ENCODE measurements at places on chromosomes 16 and 17. TPM values are rescaled to one million over a fixed set of nuclear protein-coding genes. Genes with fewer than 3 reads are reported as not detected.
A peak's percentile ranks its signal among the peaks of the same experiment; 100 is the strongest.

GJD3 gene
- not detected for total RNA-seq

DNA sequence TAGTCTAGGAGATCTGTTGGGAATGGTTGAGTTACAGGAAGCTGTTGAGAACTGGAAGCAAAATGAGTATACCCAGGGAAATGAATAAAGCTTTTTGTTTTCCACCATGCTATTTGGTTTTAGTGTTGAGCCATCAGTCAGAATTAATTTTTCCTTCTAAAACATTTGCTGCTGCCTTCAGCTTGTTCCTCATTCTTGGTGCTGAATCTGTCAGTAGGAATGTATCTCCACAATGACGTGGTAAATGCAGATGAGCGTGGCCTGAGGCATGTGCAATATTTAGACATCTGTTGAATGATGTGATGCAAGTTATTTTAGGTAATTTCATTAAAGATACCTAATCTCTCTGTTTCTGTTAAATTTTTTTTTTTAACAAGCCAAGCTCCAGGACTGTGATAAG lies 10.9 kb downstream of the HAPSTR1 start:
- peak; percentile 97 for DNase-seq

DNA sequence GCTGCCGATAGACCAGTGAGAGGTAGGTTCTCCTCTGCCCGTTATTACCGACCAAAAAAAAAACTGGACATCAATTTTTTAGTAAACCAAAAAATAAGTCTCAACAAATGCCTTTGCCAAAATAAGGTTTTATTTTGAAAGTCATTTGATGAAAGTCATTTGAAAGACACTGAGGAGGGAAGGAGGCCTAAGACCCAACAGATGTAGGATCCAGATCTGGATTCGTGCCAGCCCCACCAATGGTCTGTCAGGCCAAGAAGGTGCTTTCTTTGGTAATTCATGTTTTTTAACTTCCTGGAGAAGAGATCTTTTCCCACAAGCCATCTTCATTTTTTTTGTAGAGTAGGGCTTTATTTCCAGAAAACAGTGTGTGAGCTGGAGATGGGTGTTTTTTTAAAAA lies 18.1 kb downstream of the NTAN1 start:
- no peak for DNase-seq

- DNase-seq, result peak; percentile 29
Observed at GRCh38 chr16:67198238-67198734, 645 bp upstream of the ELMO3 start.
